GM12891 (cell line): ENCODE measurements at places on chromosomes 5 and 9.

DNA sequence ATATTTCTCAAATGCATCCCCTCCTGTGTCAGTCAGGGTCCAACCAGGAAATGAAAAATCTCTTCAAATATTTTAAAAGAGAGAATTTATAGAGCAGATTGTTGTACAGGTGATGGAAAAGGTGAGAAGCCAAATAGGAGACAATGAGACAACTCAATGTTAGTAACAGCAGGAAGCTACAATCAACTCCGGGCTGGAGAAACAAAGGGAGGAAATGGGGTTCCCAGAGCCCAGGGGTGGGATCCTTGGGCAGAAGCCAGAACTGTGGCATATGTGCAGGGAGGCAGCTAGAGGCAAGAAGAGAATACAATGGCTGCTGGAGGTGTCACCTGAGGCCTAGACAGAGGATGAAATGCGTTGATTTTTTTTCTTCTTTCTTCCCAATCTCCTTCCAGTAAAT, 361.8 kb upstream of the ACTBL2 start:
- no peak for DNase-seq

DNA sequence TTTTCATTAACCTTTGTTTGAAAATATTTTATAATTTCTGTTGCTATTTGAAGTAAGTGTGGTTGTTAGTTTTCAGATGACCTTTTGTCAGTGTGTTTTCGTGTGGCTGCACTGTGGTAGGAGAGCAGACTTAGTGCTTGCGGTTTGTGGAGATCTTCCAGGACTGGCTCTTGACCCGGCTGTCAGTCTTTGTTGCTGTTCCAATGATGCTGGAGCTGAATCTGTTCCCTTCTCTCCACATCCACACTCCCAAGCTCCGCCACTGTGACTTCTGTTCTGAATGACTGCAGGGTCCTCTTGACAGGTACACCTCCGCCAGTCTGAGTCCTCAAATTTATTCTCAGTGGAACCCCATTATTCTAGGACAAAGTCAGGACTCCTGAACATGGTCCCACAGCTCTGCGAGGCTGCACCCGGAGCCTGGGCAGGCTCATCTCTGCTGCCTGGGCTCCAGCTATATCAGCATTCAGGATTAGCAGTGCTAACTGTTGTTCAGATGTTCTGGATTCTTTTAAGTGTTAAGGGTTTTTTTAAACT, 126.0 kb downstream of the WNK2 start:
- DNase-seq = no peak

DNA sequence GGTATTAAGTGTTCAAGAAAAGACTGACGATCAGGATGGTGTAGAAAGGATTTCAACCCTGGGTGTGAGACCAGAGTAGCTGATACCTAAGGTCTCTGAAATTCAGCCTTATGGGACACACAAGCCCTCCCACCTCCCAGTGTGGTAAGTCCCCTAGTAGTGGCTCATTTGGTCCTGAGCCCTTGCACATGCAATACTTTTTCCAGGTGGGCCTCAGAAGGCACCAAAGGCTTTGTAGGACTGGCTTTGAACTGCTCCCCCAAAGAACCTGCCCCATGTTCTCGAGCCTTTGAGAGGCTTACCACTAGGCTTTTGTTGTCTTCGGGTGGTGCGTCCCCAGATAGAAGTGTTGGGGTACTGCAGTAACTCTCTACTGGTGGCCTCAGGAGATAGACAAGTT, 803 bp downstream of the GARIN3 start:
- no peak for DNase-seq

DNA sequence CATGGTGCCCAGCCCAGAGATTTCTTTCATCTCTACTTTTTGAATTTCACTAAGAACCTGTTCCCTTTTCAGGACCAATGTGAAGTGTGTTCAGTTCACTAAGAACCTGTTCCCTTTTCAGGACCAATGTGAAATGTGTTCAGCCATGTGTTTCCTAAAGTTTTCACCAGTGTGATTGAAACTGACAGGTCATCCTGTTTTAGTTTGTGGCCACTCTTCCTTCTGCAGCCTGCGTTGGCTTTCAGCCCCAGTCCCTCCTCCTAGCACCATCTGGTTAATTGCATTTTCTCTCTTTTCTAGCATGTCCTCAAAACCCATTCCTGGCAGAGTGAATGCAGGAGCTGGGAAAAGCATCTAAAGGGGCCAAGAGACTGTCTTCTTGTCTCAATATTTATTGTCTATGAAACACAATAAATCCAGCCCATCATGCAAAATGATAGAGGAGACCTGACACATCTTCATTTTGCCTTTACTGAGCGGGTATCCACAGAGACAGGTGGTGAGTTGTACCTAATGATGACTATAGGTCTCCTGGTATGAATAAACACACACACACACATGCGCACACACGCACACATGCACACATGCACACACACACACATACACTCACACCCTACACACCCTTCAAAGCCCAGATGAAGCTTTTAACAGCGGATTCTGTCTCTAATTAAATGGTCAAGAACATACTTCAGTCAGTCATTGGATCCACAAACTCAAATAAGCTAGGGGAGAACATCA, 6.1 kb upstream of the PANK3 start:
- no peak for DNase-seq

DNA sequence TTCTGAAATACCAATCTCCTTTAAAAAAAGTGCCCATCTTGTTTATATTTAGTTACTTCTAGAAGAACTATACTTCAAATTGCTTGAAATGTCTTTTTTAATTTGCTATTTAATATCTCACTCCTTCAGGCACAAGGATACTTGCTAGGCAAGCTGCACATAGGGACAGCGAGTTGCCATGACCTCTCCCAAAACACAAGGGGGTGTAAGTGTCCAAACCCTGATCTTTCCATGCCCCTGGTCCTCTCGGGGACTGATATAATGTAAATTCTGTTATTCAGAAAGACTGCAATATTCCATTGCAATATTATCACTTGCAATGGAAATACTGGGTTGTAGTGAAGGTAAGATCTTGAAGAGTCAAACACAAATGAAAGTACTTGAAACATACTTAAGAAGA, 480.4 kb downstream of the CETN3 start:
- no peak for DNase-seq

DNA sequence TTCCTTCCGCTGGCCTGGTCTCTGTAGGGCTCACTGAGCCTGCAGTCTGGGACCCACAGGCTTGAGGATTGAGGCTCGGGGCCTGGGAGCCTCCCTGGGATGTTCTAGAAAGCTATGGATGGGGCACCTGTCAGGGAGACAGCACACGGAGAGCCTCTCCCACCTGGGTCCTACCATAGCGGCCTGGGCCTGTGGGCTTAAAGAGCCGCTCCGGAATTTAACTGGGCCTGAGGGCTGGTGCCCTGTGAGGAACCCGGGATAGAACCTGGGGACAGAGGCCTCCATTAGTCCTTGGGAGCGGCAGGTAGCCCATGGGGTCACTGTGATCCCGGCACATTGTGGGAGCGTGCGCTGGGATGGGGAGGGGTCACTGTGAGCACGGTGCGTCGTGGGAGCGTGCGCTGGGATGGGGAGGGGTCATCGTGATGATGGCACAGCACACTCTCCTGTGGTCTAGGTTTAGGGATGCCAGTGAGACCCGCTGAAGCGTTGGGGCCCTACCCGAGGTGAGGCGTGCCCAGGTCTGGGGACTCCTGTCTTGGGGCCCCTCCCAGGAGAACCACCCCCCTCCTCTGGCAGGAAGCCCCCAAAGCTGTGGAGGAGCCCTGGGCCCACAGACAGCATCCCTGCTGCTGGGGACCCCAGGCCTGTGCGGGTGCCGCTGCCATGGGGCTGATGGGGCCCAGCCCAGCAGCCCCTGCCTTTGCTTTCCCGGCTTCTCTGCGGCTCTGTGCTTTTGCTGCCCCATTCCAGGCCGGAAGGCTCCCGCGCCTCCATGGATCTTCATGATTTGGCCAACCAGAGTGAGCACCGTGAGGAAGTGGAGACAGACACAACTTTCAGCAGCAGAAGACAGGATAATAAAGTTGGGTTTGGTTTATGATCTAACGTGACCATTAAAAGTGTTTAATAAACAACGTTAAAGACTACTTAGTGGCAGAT, 3.4 kb upstream of the CEP72 start:
- DNase-seq = no peak

DNA sequence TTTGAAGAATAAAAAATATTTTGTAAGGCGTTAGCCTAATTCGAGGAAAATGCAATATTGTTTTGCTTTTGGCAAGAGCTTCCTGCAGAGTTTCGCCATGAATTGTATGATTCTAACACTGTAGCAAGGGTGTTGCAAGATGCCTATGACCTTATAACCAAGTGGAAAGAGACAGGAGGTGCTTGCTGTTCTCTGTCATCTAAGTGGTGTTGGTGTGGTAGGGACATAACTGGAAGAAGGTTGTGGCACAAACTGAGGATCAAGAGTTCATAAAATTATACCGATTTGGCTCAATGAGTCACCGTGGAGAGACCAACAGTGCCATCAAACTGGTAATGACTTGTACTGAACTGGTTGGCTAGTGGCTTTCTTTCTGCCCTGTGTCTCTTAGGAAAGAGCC, 6.3 kb downstream of the STC2 start:
- no peak for DNase-seq

GRCh38 chr9:92265154-92265553, 28.3 kb downstream of the IARS1 start:
- DNase-seq = no peak

- no peak for DNase-seq
Measured at GRCh38 chr5:6469836-6470235, 21.2 kb downstream of the UBE2QL1 start.

GRCh38 chr5:37841203-37841602, 1.4 kb upstream of the GDNF start:
- DNase-seq = no peak

GRCh38 chr5:119037496-119038215, 33.2 kb upstream of the DMXL1 start:
- DNase-seq = no peak

- no peak for DNase-seq
Measured at GRCh38 chr9:108645520-108645919, 210.3 kb downstream of the ACTL7B start.

DNA sequence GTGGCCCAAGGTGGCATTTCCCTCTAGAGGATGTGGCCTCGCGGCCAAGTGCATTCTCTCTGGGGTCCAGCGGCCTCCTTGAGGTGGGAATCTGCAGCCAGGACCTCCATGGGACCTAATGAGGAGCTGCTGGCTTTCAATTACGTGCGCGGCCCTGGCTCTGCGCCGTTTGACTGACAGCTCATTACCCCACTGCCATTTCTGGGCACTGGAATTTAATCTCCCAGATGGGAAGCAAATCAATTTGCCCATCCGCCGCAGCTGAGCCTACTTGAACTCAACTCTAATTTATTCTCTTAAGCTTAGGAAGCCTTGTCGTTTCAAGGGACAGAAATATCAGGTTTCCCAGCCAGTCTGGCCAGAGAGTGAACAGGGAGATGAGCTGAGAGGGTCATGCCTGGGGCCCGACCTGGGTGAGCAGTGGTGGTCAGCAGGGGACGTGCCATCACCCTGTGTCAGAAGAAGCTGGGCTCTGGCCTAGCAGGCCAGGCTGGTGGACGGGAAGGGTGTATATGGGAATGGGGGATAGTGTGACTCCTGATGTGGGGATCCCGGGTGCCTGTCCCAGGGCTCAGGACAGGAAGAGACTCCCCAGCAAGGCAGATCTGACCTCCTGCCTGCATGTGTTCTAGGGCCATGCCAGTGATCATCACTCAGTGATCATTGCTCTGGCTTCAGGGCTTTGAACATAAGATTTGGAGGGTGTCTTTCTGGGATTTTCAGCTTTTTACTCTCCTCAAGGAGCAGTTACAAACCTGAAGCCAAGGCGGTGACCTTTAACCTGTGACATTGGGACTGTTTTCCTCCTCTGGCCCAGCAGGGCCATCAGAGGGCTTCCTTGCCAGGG, 69.7 kb downstream of the MACROH2A1 start:
- no peak for DNase-seq

GRCh38 chr9:33142535-33142934, 24.6 kb downstream of the B4GALT1 start:
- no peak for DNase-seq

DNA sequence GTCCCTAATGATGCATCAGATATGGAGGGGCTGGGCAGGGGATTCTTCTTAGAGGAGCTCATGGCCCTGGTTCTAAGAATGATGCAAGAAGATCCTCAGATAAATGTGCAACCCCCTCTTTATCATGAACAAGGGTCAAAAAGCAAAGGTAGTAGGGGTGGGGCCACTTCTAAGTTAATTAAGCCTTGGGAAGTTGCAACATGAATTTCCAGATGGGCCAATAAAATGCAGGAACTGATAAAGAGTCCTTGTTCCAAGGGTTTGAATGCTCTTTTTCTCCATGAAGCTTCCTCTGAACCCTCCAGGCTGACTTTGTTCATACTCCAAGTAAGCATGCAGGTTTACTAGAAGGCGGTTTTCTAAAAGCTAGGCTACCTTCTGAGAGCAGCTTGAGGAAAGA, 25.6 kb downstream of the PCA3 start:
- no peak for DNase-seq

DNA sequence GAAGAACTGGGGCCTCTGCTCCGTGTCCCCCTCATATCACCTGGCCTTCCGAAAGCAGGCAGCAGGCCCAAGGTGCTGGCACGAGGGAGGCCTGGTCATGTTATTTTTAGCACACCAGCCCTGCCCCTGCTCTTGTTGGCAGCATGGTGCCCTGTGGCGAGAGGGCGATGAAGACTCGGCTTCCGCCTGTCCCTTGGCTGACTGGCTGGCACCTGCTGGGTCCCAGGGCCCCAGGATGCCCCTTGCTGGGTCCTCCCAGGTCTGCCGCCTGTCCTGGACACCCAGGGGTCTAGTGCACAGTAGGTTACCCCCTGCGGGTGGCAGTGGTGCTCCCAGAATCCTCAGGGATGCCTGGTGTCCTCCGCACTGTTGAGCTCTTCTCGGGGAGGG, 77.0 kb downstream of the RXRA start:
- no peak for DNase-seq

- no peak for DNase-seq
Measured at GRCh38 chr5:32089146-32090000, 84.7 kb downstream of the GOLPH3 start.

- no peak for DNase-seq
Measured at GRCh38 chr5:18032744-18033143, 398.5 kb downstream of the TAF11L14 start.

DNA sequence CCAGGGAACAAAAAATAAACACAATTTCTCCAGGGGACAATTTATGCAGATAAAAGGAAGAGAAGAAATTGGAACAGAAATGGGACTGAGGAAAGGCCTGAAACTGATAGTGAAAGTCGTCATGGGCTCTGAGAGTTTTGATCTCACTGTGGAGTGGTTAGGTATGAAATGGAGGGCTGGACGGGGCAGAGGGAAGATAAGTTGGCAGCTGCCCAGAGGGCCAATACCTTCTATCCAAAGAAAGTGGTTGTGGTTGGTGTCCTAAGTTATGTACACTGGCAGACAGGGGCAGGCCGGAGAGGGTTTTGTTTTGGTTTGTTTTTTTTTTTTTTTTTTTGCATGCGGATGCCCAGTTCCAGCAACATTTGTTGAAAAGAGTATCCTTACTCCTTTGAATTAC, 46.1 kb downstream of the ZNF618 start:
- no peak for DNase-seq

DNA sequence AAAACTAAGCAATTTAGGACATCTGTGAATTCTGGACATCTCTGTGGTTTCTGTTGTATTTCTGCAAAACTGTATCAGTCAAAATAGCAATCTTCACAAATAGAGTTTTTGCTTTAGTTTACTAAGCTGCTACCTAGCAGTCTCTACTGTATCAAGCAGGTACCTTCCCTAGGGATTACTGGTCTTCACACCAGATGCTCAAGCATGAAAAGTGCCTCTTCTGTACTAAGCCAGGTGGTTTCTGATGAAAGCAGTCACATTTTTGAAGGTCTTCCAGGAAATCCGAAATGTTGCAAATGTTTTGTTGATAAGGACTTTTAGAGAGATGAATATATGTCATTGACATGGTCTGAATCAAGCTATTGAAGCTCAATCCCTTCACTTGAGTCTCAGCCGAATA, 540.0 kb downstream of the KCTD16 start:
- DNase-seq = no peak
